ENCODE measurements at places on chromosomes 3 and 15.

DNA sequence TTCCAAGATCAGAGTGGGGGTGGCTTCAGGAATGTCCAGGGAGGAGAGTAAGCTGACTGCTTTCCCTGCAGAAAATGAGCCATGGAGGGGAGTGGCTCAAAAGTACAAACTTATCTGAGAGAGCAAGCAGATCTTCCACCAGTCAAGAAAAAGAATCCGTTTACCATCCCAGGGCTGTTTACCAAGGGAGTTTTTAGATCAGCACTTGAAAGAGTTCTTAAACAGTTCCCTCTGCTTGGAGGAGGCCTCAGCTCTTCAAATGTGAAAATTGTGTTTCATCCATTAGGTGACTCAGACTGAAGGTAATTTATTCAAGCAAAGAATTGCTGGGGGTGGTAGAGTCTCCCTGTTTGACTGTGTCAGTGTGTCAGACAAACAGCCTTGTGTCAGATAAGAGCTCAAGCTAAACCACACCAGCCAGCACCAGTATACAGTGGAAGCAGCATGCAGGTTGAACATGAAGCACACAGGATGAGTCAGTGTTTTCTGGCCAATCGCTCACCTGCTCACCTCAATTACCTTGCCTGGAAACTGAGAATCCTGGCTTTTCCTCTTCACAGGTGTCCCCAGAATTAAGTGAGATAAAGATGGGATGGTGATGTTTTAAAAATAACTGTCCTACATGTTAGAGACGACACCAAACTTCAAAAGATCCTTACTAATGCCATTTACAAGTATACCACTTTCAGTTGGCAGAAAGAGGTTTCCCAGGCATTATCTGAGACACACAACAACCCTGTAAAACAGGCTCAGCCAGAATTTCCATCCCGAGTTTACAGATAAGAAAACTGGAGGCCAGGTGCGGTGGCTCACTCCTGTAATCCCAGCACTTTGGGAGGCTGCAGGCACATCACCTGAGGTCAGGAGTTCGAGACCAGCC, 21.7 kb downstream of the SH3BP5 start:
- DNase-seq = no peak

DNA sequence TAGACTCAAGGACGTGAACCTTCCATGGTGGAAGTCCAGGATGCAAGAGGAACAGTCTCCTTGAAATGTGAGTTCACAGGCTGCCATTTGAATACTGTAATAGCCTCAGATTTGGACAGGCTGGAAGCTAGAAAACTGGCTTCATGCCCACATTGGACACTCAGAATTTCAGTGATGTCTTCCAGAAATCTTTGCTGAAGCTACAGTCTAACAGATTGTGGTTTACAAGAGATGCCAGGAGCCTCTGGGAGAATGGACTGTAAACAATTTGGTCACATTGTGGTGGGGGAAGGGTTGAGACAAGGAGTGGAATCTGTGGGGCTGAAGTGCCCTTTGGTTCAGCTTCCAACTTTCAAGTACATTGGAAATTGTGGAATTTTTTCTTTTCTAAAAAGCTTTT, 252.0 kb upstream of the PROK2 start:
- no peak for DNase-seq

- no peak for DNase-seq
Measured at GRCh38 chr3:46429671-46430070, 22.6 kb downstream of the CCRL2 start.

DNA sequence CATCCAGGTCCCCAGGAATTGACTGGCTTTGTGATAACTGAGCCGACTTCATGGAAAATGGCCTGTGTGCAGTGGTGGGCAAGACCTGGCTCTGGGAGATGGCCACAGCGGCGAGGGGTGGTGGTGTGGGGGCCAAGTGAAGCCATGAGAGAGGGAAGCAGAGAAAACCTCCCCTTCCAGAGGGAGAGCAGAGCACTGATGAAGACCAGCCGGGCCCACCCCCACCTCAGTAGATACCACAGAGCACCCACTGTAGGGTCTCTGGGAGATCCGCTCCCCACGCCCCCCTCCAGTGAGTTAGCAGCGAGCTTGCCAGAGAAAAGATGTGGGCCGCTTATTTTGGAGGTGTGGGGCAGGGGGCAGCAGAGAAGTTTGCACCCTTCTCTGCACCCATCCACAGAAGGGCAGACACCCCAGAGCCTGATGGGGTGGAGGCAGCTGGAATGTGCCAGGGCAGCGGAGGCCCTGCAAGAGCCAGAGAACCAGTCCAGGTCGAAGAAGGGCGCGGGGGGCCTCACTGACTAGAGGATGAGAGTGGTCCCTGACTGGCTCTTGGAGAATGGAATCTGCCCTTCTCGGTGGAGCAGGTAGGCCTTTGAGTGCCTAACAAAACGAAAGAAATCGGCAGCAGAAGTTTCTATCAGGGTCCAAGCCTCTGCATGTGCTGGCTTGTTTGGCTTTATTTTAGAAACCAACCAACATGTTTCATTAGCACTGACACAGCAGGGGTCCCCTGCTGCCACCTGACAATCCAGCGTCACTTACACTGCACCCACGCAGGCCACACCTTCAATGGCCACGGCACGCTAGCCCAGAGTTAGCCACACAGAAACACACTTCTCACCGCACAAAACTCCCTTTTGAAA, 28.3 kb downstream of the MELTF start:
- DNase-seq = no peak

GRCh38 chr3:127215714-127216414, 22.9 kb downstream of the PRR23E start:
- no peak for DNase-seq

- no peak for DNase-seq
Measured at GRCh38 chr3:23438657-23439056, 235.5 kb downstream of the UBE2E2 start.

- peak; percentile 34 for DNase-seq
Measured at GRCh38 chr3:45583021-45583851, 11.3 kb upstream of the LIMD1 start.

- no peak for DNase-seq
Measured at GRCh38 chr15:67097930-67098740, 32.7 kb downstream of the SMAD3 start.

- DNase-seq = no peak
Measured at GRCh38 chr3:47291158-47291753, 8.5 kb downstream of the KLHL18 start.

GRCh38 chr3:186079925-186080324, 29.0 kb downstream of the ETV5 start:
- no peak for DNase-seq

DNA sequence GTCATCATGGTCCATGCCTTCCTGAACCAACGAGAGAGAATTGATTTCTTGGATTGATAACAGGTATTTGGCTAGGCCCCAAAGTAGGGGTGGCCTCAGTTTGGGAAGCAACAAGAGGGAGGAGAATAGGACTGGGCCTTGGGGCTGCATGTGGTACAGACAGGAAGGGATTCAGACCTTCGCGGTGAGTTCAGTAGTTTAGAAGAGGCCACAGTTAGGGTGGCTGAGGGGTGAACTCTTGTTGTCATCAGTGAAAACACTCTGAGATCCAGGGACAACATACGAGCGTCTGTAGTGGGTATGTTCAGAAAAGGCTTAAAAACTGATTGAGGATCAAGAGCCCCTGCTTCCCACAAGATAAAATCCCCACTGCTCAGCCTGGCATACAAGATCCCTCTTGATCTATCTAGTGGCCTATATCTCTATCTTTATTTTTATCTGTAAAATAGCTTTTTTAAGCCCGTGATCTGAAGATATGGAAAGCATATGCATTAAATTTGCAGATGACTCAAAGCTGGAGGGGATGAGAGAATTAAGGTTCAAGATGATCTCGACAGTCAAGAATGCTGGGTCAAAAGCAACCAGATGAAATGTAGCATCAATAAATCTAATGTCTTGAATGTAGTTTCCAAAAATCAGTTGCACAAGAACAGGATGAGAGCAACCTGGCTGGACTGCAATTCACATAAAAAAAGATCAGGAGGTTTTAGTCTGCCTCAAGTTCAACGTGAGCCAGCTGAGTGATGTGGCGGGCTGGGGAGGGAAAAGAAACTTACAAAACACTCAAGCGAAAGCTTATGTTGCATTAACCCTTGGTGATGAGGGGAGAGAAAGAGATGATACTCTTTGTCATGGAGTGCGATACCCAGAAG, 221.1 kb upstream of the TLE3 start:
- DNase-seq = no peak

DNA sequence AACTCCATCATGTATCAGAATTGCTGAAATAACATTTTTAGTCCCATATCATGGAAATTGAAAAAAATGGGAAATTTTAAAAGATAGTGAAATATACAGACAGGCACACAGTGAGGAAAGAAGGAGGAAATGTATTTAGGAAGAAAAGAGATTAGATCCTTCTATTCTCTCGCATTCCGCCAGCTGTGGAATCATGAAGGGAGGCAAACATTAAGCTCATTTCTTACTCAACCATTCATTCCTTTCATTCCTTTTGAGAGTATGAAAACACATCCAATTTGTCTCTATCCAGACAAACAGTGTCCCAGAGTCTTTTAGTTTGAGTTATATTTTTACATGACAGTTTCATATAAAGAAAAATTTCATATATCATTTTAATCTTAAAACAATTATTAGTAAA, 52.5 kb upstream of the KCNMB2 start:
- DNase-seq = no peak

DNA sequence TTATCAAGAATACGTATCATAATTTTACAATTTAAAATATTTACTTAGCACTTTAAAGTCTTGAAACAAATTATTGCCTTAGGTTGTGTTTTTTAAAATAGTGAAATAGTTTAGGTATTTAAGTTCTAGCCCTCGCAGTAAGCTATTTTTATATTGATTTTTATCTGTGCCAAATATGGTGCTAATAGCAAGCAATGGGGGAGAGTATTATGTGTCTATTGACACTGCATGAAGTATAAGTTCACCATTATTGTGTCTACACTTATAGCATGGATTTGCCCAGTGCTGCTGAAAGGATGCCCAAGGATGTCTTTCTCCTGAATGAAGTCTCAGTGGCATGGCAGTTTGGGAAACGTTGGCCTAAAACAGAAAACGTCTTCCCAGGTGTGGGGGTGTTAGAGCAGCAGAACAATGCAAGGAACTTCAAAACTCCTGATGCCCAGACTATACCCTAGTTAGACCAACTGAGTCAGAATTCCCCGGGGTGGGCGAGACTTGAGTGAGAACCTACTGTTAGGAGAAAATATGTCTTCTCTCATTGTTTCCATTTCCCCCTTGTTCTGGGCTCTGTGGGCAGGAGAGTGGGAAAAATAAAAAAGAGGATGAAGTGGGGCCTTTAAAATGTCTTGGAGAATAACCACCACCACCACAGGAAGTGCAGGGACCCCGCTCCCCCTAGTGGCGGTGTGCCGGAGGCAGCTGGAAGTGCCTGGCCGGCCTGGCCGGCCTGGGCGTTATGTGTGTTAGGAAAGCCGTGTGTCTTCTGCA, 104.2 kb upstream of the SLC7A14 start:
- no peak for DNase-seq

- no peak for DNase-seq
Measured at GRCh38 chr15:40340740-40341400, at the start of gene CCDC9B. Gene CCDC9B (minus strand): TSS chr15:40340939. CDS start chr15:40340819, 120 bp downstream.

DNA sequence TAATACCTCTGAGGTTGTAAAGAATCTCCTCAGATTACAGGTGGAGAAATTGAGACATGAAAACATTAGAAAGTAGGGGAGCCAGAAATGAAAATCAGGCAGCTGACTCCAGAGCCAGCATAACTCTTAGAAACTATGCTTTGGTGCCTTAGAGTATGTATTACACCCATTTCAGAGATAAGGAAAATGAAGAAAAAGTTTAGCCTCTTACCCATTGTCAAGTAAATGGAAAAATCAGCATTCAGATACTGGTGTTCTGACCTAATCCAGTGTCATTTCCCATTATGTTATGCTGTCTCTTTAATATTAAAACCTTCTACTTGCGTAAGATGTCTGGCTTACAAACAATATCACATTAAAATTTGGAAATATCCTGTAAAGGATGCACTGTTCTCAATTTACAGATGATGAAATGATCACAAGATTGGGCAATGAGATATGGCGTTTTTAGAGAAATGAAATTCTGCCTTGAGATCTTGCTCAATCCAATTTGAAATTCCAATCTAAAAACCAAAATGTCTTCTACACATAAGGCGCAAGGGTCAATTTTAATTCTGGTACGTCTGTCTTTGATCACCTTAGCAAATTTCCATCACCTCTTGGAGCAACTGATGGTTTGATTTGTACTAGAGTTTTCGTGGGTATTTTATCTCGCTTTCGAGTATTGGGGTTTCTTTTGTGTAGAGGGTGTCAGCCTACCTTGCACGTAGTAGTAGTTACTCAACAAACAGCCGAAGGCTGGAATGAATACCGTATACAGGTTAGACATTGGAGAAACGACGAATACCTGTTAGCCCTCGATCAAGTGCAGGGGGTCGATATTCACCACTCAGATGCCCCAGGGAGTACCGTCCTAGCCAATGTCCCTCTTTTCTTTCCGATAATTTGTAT, 902 bp upstream of the ZCWPW2 start:
- DNase-seq = no peak

DNA sequence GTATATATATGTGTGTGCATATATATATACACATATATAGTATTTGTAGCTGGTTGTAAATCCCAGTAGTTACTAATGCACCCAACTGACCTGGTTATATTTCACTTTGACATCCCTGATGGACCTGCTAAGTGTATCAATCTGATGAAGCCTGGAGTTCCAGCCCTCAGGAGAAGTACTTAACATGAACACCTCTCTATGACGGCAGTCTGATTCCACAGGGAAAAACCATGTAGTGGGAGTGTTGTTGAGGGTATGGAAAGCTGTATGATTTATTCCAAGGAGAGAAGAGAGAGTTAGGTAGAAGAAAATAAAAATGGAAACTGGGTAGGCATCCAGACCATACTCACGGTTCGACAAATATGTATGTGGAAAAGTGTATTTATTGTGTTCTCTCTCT, 531.2 kb upstream of the SEMA6D start:
- DNase-seq = no peak

DNA sequence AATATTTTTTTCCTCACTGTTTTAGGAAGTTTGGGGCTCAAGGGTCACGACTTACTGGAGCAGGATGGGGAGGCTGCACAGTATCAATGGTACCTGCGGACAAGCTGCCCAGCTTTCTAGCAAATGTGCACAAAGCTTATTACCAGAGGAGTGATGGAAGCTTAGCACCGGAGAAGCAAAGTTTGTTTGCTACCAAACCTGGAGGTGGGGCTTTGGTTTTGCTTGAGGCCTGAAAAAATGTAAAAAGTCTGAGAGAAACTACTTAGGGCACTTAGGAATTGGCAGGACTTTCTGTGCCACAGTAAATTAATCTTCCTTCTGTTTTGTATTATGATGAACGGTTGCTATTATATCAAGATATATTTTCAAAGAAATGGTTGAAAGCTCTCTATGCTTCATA, 95.1 kb upstream of the FGF7 start:
- no peak for DNase-seq

- DNase-seq = no peak
Measured at GRCh38 chr3:9916734-9917680, at the start of gene IL17RC. Gene IL17RC (plus strand): TSS chr3:9917098. CDS start chr3:9917316, 218 bp downstream.
